ENCODE measurements at places on chromosomes 1 and 21.

GRCh38 chr1:185155600-185156287 lies 1.0 kb downstream of the TRMT1L start:
- DNase-seq, result no peak

- no peak for DNase-seq
Observed at GRCh38 chr21:32708069-32708468, 19.7 kb downstream of the SYNJ1 start.

DNA sequence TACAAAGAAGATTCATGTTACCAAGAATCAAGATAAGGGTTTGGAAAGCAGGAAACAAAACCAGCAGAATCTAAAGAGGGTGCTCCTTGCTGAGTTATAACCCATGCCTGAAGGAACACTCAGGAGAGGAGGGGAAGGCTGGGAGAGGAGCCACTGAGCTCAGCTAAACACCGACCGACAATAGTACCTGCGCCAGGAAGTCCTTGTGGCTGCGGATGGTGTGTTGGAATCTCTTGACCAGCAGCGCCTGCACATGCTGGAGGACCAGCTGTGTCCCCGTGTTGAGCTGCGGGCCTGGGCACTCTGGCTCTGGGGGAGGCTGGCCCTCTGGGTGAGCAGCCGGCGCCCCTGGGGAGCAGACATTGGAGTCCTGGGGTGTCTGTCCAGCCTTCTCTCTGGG lies 89.4 kb downstream of the ABCA4 start:
- DNase-seq, result no peak

DNA sequence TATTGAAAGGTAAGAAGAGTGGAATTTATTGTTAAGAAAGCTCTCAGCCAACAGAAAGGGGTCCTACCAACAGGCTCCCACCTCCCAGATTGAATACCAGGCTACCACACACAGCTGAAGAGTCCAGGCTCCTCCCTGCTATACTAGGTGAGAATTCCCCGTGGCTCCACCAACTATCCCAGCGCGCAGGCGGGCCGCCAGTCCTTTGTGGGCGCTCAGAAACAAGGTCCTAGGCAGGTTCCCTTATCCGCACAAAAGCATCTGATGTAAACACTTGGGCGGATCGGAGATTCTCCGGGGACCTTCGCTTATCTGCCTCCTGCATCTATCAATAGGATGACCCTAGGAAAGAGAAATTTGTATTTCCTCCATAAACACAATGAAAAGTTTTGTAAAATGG lies 423.9 kb upstream of the ADGRL4 start:
- DNase-seq, result no peak

- no peak for DNase-seq
Observed at GRCh38 chr21:46269466-46269865, 15.9 kb downstream of the MCM3AP start.

DNA sequence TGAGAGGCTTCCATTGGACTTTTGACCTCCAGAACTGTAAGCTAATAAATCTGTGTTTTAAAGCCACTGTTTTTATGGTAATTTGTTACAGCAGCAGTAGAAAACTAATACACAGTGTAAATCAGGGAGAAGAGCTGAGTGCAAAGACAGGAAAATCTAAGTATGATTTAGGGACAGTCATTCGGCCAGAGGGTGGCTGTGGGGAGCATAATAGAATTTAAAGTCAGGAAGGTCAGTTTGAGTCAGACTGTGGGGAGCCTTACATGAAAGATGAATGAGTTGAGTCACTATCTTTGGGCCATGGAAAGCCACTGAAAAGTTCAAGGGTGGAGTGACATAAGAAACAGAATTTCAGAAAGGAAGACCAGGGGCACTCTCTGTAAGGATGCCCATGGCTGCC lies 52.4 kb upstream of the SSX2IP start:
- no peak for DNase-seq
